NCI-H1930 (cell line): ENCODE measurements at places on chromosomes 12 and 14.

DNA sequence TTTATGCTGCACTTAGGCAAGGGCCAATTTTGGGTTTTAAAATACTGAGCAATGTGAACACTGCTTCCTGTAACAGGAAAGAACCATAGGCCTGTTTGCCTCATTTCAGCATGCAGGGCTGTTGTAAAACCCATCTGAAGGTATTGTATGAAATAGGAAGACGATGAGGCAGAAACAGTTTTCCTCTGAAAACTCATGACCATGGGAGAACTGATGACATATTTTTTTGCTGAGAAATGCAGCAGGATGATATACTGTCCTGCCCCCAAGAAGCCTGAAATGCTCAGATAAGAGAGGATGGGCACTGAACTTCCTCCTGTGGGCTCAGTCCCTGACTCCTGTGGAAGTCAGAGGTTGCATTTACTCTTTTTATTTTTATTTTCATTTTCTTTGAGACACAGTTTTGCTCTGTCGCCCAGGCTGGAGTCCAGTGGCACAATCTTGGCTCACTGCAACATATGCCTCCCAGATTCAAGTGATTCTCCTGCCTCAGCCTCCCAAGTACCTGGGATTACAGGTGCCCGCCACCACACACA lies 17.4 kb downstream of the PYGL start:
- DNase-seq = no peak

DNA sequence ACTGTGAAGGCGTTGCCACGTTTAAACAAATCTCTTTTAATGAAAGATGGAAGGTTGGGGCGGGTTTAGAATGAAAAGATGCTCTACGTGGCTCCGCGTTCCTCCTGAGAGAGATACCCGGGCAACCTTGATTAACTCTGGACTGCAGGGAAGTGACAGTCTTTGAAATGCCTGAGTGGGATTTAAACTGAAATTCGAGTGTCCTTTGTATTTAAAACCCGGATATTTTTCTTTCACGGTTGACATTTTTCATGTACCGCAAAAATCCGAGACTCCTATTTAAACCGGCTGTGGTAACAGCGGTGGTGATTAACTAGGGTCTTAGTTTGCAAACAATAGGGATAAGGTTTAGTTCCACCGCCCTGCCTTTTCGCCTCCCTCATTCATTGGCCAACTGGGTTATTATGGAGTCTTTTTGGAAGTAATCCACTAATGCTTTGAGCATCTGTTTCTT lies 707 bp downstream of the G2E3 start:
- no peak for DNase-seq

- no peak for DNase-seq
These were observed 7.2 kb upstream of the ANKRD9 start for GRCh38 chr14:102516531-102517391.

GRCh38 chr12:85927166-85927565 lies 53.1 kb downstream of the NTS start:
- no peak for DNase-seq

GRCh38 chr12:50612882-50613281 lies 108.1 kb downstream of the DIP2B start:
- DNase-seq = no peak

GRCh38 chr12:93603762-93604161 lies 31.3 kb downstream of the SOCS2 start:
- DNase-seq = no peak

GRCh38 chr14:89719366-89720075 lies 235.0 kb downstream of the EFCAB11 start:
- DNase-seq = no peak

GRCh38 chr12:19208456-19208855 lies 78.9 kb downstream of the PLEKHA5 start:
- no peak for DNase-seq

DNA sequence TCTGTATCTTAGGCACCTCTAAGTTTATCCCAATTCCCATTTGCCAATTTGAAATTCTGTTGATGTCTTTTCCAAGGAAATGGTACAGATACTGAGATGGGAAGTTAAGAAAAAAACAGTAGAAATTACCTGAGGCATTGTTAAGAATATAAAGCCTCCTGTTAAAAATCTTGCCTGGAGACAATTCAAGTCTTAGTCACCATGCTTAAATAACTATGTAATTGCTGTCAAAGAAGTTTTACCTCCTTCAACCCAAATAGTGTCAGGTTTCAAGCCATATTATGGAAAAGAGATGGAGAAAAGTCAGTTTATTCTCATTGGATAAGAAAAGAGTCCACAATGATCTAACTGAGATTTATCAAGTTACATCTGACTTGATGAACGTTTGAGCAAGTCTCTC lies 974.7 kb downstream of the GALC start:
- no peak for DNase-seq

DNA sequence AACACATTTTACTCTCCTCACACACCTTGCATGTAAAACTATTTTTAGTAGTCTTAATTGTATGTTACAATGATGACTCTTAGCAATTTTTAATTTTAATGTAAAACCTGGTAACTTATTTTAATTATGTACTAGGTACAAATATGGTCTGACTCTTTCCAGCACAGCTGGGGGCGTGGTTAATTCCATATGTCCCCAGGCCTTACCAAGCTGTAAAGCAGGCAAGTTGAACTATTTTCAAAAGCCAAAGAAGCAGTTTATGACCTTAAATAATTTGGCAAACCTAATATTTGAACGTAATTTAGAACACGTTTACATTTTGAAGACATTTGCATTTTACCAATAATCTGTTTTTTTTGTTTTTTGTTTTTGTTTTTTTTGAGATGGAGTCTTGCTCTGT lies 9.3 kb upstream of the ACOT6 start:
- DNase-seq = no peak

DNA sequence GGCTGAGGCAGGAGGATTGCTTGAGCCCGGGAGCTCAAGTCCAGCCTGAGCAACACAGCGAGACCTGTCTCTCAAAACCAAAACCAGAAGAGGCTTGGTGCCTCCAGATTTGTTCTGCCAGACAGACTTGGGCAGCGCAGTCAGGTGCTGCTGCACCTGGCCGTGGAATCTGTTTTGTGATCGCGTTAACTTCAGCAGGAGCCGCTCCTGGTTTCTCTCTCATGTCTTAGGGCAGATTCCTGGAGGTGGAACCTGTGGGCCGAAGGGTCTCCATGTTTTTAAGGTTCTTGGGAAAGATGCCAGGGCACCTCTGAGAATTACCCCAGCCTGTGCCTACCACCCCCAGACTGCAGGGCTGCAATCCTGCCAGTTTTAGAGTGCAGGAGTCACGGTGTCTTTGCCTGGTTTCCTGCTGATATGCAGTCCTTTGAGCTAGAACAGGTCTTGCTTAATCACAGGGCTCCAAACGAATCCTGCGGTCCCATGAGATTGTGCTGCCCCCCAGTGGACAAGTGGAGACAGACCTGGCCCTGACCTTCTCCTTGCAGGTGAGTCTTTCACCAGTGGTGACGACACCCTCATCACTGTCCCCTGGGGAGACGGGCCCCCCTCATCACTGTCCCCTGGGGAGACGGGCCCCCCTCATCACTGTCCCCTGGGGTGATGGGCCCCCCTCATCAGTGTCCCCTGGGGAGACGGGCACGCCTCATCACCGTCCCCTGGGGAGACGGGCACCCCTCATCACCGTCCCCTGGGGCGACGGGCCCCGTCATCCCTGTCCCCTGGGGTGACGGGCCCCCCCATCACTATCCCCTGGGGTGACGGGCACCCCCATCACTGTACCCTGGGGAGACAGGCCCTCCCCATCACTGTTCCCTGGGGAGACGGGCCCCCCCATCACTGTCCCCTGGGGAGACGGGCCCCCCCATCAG lies 37.6 kb downstream of the PACS2 start:
- peak; percentile 64 for DNase-seq

GRCh38 chr14:104783484-104784217 lies 11.9 kb downstream of the AKT1 start:
- no peak for DNase-seq

GRCh38 chr12:119547001-119547400 lies 46.6 kb upstream of the TMEM233 start:
- DNase-seq = no peak

- no peak for DNase-seq
These were observed 179.6 kb upstream of the PDZRN4 start for GRCh38 chr12:41008472-41008871.

DNA sequence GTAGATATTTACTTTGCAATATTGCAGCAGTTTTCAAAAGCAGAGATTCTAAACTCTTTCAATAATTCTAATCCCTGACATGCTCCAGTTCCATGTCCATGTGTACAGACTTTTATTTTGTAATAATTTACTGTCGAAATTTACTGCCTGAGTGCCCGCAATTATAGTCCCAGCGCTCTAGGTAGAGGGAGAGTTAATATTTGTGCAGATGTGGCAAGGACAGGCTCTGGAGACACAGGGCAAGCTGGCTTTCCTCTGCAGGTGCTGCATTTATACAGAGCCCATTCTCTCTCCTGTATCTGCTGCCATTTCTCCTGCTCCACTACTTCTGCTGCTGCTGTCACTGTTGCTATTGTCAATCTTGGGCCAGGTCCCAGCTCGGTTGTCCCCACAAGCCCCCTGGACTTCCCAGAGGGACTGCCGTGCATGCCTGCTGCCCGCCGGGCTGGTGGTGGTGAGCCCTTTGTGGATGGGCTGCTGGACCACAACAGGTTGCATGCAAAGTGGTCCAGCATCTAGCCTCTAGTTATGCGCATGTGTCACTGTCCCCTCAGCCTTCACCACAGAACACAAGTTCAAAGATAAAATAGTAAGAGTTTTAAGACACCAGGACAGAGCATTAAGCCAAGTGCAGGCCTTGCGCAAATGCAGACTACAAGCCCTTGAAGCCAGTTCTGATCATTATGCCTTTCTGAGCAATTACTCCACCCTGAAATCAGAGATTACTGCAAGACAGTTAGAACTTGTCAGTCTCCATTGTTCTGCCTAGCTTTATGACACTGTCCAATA lies 40.8 kb upstream of the CSRP2 start:
- DNase-seq = peak; percentile 43

DNA sequence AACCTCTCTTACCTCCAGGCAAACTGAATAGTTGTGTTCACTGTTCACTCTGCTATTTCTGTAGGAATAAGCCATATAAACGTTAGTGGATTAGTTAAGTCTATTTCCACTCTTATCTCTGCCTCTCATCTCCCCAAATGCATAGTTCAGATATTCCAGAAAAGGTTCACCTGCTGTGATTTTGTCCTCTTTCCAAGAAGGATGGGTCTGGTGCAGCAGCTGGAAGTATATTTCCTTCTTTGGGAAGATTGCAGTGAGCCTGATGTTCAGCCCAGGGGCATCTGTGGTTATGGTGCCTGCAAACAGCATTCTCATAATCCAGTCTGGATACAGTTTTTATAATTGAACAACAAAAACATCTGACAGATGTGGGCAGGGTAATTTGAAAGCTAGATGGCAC lies 97.7 kb downstream of the TPH2 start:
- DNase-seq = no peak

DNA sequence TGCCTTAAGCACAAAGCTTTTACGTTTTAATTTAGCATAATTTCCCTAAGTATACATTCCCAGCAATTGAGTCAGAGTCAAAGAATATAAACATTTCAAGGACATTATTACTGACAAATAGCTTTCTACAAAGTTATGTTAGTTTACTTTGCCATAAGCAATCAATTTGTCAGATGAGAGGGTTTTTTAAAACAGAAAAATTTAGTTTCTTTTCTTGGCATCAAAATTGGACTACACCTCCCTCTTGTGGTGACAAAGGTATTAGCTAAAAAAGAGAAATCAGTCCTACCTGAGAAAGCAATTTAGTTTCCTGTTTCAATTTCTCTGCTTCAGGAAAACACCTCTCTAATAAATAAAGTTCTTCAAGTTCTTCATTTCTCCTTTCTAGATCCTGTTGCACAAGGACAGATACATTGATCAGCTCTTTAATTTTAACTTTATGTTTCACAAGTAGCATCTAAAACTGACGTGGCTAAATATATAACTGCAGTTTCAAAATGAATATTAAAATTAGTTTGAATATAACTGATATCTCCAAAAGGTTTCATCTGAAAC lies 39.9 kb downstream of the DNAI7 start:
- DNase-seq = no peak

DNA sequence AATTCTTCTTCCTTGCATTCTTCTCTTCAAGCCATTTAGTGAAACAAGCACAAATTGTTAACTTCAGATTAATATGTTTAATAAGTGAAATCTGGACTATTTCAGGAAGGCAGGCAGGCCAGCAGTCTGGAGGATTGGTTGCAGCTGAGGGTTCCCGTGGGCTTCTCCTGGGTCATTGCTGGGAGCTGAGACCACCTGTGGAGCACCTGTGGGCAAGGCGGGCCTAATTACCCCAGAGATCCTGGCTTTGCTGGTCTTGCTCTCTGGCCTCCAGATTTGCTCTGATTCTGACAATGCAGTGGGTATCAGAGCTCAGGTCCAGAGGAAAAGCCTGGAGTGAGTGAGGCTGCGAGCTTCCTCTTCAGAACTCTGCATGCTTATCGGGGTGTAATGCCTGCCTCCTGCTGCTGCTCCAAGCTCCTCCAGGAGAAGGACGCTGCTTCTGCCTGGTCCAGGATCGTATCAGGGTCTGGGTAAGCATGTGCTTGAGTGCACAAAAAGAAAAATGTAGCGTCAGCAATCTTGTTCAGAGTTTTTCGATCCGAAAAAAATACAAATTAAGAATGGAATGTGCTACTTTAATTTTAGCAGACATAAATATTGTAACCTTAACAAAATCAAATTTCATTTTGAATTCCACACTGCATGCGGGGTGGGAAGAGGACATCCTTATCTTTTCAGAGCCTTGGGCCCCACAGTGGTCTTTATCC lies 93.8 kb downstream of the TMEM30B start:
- DNase-seq = no peak

DNA sequence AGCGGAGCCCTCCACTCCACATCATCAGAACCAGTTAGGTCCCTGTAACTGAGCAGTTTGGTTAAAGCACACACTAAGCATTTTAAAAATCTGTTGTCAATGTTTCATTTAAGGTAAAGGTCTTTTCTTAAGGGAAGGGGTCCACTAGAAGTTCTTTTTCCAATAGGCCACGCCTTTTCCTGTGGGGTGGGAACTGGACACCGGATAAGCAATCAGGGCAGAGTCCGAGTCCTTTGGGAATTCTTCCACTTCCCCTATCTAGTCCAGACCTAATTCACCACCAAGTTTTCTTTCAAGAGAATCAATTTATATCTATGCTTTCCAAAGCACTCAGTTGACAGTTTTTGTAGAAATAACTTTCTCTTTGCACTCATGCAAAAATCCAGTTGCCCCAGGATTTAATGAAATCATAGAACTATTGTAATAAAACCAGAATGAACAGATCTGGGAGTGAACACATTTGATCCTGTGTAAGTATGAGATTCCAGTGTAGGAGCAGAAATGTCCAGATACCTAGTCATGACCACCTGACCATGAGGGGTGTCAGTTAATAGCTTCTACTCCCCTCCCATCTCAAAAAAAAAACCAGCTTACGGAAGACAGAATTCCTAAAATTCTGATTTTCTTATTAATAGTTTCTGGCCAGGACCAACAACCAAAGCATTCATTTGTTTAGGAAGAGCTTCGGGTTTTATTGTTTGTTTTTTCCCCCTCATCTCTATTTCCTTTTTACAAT lies 11.7 kb downstream of the VPS37B start:
- no peak for DNase-seq

DNA sequence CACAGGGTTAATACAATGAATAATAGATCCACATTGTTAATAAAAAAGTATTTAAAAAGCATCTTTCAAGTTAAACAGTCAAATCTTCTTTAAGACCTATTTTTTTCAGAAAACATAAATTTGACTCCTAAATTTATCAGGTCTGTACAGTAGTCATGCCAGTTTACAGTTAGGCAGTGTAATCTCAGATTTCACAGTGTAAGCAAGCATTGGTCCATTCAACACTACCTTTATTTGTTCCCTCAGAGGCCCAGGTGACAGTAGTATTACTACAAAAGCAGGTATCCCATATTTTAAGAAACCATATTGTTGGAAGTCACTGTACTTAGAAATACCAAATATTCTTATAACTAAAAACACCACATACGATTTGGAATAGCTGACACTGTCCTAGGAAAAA lies 6.1 kb downstream of the ATP2B1 start:
- no peak for DNase-seq
